Stimulated activated CD8-positive, alpha-beta memory T cell treated with anti-CD3 and anti-CD28 coated beads, Interleukin-4, amount 100 ng/mL, for 24 hours (primary cell): ENCODE measurements at places on chromosomes 2 and 18.

- DNase-seq = no peak
These were observed 47.5 kb downstream of the ARID5A start for GRCh38 chr2:96584017-96584416.

GRCh38 chr18:80034852-80035406 is 695 bp downstream of the RBFA start:
- DNase-seq = no peak

- DNase-seq = peak; percentile 43
These were observed 2.6 kb upstream of the CYP26B1 start for GRCh38 chr2:72150157-72150860.

GRCh38 chr2:48227617-48228344 is 302.2 kb upstream of the STON1 start:
- DNase-seq = no peak

DNA sequence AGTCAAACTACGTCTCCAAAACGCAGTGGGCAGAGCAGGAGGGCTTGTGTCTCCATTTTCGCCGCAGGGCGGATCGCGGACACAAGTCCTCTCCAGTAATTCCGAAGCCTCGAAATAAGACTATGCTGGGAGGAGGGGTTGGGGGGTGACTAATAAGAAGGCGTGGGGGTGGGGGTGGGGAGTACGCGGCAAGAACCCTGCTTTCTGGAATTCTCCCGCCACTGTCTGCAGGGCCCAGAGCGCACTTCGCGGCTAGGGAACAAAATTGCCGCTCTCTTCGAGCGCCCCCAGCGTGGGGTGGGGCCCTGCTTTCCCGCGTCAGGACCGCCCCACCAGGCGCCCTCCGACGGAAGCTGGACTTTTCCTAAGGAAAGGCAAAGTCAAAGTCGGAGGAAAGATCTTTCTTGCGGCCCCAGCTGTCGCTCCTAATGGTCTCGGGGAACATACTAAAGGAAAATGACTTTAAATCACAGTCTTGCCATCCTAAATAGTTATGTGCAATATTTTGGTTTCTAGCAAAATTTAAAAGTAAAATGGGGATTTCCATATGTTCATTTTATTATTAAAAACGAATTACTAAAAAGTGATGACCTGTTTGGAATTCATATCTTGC is 11.9 kb downstream of the NR4A2 start:
- no peak for DNase-seq

- DNase-seq = no peak
These were observed 342.4 kb downstream of the TNS1 start for GRCh38 chr2:217660423-217660822.

GRCh38 chr2:128506534-128506933 is 187.9 kb upstream of the HS6ST1 start:
- DNase-seq = no peak

DNA sequence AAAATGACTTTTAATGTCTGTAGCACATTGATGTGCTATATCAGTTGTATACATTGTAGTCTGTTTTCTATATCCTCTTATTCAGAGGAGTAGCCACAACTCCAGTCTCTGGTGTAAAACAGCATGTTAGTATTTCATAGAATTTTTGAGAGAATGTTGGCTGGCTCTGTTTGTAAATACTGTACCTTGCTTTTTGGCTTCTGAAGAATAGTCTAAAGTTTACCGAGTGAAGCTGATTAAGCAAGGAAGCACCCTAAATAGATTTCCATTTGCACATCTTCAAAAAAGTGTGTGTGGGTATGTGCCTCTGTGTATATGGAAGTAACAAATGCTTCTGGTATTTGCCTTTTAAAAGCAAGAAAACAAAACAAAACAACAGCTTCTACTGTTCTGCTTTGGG is 50.5 kb downstream of the MAP4K4 start:
- DNase-seq = no peak

DNA sequence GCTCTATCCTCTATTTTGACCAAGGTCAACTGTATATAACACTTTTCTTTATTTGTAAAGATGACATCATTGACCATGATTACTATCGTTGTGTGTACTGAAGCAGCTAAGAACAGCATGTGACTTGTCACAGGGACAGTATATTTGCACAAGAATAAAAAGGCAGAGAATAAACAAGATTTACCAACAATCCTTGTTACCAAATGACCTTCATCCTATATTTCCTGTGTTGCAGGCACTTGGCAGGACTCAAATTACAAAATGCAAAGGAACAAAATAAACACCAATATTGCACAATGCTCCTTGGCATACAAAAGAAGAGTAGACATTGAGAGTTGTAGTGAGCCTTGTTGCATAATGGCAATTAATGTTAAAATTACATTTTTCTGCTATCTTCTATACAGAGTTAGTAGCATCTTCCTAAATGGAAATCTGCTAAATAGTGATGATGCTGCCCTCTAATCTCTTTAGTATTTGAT is 61.8 kb downstream of the RFTN2 start:
- DNase-seq = no peak

DNA sequence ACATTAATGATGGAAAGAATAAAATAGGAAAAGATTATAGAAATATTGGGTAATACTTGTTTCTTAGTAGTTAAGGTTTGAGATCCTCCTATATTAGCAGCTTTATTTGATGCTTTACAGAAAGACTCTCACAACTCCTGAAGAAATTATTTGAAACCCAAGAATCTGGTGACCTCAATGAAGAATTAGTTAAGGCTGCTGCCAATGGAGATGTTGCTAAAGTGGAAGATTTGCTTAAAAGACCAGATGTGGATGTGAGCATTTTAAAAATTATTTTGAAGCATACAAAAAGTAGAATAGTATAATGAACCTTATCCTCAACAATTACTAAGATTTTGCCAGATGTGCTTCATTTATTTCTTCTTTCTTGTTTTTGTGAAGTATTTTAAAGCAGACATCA is 59.1 kb downstream of the MIB1 start:
- DNase-seq = no peak

- DNase-seq = no peak
These were observed 79.3 kb upstream of the MMADHC start for GRCh38 chr2:149666809-149667320.

DNA sequence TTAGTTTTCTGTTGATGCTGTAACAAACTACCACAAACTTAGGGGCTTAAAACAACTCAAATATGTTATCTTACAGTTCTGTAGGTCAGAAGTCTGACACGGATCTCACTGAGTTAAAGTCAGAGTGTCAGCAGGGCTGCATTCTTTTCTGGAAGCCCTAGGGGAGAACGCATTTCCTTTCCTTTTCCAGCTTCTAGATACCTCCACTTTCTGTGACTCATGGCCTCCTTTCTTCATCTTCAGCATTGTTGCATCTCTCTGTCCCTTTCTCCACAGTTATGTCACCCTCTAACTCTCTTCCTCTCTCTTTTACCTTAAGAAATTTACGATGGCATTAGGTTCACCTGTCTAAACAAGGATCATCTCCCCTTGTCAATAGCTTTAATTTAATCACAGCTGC is 13.3 kb upstream of the PPP4R1 start:
- DNase-seq = no peak

GRCh38 chr2:139354518-139354917 is 574.3 kb upstream of the NXPH2 start:
- no peak for DNase-seq

DNA sequence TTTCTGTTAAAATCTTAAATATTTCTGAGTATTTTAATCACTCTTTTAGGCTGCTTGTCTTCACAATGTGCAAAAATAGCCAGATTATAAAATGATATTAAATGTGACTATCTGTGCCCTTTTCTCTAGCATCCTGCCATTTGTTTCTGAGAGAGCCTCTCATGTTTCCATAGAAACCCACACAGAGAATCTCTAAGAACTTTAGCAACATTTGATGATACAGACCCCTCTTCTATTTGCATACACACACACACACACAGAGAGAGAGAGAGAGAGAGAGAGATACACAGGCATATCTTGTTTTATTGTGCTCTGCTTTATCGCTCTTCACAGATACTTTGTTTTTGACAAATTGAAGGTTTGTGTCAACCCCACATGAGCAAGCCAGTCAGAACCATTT is 134.5 kb upstream of the DDX18 start:
- DNase-seq = no peak

GRCh38 chr2:231457101-231457500 is 7.2 kb downstream of the NCL start:
- DNase-seq = no peak

GRCh38 chr2:82652117-82652516 is 1807.0 kb downstream of the SUCLG1 start:
- no peak for DNase-seq

DNA sequence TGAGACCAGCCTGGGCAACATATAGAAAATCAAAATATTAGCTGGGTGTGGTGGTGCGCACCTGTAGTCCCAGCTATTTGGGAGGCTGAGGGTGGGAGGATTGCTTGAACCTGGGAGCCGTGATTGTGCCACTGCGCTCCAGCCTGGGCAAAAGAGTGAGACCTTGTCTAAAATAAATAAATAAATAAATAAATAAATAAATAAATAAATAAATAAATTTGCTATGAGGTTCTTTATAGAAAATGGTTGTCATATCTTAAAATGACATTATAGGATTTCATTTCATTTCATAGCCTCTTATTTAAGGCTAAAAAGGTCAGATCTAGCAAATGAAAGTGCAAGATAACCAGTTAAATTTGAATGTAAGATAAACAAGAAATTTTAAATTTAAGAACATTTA is 193.0 kb downstream of the NAPG start:
- no peak for DNase-seq

DNA sequence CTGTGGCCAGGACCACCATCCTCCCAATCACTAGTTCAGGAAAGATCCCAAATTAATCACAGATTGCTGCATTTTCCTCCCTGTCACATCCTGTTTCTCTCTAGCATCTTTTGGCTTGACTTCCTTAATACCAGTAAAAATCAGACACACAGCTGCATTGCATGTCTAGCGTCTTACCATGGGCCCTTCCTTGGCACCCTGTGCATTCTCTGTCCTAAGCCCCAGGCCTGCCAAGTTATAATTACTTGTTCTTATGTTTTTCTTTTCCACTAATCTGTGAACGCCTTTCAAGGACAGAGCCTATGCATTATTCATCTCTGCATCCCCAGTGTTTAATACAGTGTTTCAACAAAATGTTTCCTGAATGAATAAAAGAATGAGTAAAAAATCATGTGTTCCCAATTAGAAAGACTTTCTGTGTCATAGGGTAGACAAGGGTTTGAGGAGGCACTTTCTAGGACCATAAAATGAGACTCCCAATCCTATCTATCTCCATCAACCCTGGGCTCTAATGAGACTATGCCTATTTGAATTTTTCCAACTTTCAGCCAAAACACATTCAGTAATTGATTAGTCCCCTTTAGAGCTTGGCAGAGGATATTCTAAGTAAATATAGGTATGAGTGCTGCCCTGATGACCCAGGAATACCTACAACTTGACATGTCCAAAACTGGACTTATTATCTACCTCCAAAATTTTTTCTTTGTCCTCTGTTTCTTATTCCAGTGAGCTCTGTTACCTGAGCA is 10.3 kb upstream of the NT5C1B start:
- no peak for DNase-seq

- no peak for DNase-seq
These were observed 264.2 kb downstream of the LNPK start for GRCh38 chr2:175737722-175738361.

GRCh38 chr18:48810805-48811204 is 140.0 kb downstream of the SMAD7 start:
- DNase-seq = no peak
